ENCODE measurements at places on chromosomes 1 and 21. TPM values are rescaled to one million over a fixed set of nuclear protein-coding genes. Genes with fewer than 3 reads are reported as not detected.

Gene CHIA
- not detected for total RNA-seq

Gene GBP6
- total RNA-seq, result 0.61 TPM

Gene DENND4B
- 102 TPM for total RNA-seq

DNA sequence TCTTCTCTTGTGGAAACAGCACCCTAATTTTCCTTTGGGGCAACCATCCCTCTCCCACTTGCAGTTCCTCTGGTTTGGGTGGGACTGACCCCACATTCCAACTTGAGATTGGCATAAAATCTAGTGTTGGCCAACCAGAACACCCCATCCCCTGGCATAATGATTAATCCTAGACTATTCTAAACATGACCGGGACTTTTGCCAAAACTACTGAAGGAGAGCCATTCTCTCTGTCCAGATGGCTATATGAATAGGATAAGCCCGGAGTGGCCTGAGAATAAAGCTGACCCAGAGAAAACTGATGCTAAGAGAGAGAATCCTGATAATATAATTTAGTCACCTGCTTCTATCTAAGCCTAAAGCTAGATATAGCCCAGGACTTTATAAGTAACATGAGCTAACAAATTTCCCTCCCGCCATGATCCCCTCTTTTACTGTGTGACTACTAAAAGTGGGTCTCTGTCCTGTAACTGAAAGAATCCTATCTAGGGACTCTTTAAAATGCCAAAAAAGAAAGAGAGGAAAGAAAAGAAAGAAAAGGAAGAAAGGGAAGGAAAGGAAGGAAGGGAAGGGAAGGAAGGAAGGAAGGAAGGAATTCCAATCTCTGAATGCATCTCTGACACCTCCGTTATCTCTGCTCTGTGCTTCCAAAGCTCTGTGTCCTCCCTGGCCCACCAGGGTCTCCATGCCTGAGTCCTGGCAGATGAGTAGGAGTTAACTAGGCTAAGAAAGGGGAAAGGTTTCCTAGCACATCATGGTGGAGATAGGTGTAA is 28.0 kb upstream of the NRDC start:
- H3K27me3 ChIP-seq, result peaks cover 2% of the 10 kb centered on the region
- peaks cover 4% of the 10 kb centered on the region for H3K4me1 ChIP-seq
- H3K4me3 ChIP-seq, result no peak overlapping the region
- no peak for DNase-seq
- H3K27ac ChIP-seq, result no peak overlapping the region

GRCh38 chr1:2882966-2883696 is 81.6 kb upstream of the TTC34 start:
- H3K27ac ChIP-seq, result no peak overlapping the region
- H3K4me1 ChIP-seq, result no peaks in the 10 kb centered on the region
- no peak overlapping the region for H3K4me3 ChIP-seq
- no peaks in the 10 kb centered on the region for H3K27me3 ChIP-seq
- no peak for DNase-seq

DNA sequence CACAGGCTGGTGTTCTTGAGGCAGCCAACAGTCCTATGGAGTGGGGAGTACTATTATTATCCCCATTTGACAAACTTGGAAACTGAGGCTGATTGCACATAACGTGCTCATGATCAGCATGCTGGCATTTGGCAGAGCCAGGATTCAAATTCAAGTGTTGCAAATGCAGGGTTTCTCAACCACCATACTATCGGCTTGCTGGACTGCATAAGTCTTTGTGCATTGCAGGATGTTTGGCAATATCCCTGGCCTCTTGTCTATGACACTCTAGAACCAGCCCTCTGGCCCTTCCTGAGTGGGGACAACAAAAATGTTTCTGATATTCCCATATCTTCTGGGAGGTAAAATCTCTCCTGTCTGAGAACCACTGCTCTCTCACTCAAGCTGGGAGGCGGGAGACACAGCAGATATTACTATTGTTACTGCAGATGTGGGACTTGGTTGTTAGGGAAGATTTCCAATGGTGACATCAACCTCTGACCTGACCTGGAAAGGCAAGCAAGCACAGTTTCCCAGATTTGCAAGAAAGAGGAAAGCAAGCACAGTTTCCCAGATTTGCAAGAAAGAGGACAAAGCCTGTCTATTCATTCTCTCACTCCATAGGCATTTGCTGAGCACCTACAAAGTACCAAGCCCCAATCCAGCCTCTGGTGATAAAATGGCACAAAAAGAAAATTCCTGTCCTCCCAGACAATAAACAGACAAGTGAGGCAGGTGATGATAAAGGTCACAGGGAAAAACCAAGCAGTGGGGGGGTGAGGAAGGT is 1.0 kb upstream of the AADACL3 start:
- H3K27ac ChIP-seq, result no peak overlapping the region
- peaks cover 10% of the 10 kb centered on the region for H3K27me3 ChIP-seq
- no peaks in the 10 kb centered on the region for H3K4me1 ChIP-seq

All from activated CD8-positive, alpha-beta T cell treated with anti-CD3 and anti-CD28 coated beads for 36 hours (primary cell).